ENCODE measurements at places on chromosomes 6 and 20.

DNA sequence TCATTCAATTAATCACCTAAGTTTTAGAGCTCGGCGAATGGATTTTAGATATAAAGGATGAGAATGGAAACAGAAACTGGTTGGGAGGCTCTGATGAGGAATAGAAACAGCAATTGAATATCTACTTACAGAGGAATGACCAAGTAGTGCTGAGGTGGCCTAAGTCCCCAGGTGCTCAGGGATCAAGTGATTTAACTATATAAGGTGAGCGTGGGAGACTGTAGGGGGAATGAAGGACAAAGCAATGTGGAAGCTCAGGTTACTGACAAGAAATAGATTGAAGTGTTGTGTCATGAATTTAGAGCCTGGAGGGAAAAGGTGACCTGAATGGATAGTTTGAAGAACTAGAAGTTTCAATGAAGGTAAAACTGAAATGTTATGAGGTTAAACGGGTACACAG is 495.4 kb upstream of the SOX4 start:
- DNase-seq: no peak

DNA sequence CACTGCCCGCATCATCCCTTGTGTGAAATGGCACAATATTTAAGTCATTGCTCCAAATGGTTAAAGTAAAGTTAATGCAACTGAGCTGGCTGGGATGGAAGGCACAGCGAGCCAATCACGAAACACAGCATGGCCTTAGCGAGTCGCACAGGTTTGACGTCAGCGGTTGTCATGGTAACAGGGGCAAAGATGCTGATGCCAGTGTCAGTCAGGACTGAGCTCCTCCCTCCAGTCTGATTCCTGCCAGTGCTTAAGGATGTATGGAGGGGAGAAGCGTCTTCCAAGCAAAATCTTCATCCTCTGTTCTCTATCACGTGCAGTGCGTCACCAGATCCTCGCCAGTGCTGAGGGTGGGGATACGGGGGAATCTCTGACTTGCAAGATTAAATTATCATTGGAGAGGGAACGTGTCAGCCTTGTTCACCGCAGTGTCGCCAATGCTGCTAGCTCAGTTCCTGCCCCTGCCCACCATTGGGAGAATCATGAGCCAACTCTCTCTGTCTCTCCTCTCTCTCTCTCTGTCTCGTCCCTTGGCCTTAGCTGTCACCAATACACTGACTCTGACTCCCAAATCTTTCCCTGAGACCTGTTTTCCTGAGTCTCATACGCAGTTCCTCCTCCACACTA is 24.5 kb downstream of the TSPYL4 start:
- DNase-seq: no peak

DNA sequence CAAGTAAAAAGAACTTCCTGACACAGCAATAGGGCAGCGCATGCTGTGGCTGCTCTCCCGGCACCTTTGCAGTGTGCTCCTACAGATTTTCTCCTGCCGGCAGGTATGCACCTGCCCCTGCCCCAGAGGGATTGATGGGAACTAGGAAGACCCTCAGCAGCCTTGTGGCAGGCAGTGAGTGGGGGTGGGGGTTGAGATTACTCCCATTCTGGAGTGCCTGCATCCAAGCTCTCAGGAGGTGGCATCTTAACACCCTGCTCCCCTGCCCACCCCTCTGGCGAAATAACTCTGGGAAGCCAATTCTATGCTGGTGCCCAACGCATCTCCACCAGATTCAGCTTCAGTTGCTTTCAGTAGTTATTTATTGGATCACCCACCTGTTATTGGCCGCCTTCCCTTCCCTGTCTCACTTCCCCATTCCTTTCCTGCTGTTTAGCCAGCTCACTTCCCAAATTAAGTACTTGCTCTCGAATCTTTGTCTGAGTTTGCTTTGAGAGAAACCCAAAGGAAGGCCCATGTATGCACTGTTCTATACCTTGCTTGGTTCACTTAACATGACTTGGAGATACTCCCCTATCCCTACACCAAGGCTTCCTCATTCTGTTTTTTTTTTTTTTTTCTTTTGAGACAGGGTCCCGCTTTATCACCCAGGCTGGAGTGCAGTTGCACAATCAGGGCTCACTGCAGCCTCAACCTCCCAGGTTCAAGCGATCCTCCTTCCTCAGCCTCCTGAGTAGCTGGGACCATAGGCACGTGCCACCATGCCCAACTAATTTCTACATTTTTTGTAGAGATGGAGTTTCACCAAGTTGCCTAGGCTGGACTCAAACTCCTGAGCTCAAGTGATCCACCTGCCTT is 29.3 kb upstream of the SLC23A2 start:
- DNase-seq: no peak

DNA sequence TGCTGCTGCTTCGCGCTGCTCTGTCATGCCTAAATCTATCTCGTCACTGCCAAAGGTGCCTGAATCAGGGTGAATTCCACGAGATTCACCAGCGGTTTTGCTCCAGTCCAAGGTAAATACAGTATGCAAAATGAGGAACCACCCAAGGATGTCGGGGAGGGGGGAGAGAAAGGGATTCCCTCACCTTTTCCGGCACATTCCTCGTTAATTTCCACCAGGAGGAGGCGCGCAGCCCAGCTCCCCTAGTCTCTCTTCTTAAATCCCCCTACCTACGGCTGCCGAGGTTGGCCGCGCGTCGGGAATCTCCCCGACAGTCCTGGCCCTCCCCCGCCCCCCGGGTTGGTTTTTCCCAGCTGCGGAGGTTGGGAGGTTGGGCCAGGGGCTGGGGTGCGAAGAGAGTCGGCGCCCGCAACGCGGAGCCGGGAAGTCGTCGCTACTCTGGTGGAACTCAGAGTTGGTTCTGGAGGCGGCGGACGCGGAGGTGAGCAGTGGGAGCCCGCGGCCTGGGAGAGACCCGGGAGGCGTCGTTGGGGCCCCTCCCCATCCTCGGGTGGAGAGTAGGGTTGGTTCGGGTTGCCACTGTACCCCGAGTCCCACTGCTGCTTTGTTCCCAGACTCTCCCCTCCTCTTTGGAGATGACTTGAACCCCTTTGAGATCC is at the start of gene TPBG:
TPBG (plus strand) TSS at position 390 of the 659 bp plus-strand sequence. CDS start 1,145 bp downstream, outside the sequence.
- DNase-seq: no peak

DNA sequence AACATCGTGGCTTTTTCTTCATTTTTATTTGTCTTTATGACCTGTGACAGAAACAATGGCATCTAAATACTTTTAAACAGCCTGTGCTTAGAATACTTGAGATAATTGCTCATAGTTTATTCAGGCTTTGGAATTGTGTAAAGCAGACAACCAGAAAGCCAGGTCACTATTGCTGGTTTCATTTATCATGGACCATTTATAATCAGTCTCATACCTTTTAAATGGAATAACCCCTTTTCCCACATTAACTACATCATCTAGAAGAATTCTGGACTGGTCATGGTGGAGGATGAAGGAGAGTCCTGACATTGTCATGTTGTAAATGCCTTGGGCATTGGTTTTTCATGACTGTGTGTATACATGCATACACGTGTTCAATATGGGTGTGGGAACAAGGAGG is 661.5 kb downstream of the EPM2A start:
- DNase-seq: no peak

GRCh38 chr6:167450626-167451025 is 125.7 kb downstream of the TTLL2 start:
- DNase-seq: no peak

DNA sequence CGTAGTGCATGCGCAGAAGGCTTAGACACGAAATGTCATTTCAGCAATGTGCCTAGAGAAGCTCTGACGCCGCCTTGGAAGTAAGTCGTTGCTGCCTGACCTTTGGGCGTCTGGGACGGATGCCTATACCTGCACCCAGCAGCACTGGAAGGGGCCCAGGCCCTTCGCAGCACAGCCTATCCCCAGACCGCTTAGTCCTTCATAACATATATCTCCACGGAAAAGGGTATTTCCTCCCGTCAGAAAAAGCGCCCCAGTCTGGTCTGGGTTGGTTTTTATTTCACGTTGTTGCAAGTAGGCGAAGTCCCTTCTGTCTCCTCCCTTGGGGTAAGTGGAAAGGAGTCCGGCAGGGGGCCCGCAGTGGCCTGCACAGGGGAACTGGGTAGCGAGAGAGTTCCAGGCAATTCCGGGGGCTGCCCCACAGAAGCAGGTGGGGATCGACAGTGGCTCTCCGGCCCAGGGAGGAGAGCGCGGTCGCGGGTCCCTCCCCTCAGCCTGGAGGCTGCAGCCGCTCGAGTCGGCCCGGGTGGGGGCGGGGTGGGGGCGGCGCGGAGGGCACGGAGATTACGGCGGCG is 559 bp upstream of the EYA4 start:
- no peak for DNase-seq

- DNase-seq: no peak
These were observed 6.2 kb downstream of the VEGFA start for GRCh38 chr6:43776115-43776798.

DNA sequence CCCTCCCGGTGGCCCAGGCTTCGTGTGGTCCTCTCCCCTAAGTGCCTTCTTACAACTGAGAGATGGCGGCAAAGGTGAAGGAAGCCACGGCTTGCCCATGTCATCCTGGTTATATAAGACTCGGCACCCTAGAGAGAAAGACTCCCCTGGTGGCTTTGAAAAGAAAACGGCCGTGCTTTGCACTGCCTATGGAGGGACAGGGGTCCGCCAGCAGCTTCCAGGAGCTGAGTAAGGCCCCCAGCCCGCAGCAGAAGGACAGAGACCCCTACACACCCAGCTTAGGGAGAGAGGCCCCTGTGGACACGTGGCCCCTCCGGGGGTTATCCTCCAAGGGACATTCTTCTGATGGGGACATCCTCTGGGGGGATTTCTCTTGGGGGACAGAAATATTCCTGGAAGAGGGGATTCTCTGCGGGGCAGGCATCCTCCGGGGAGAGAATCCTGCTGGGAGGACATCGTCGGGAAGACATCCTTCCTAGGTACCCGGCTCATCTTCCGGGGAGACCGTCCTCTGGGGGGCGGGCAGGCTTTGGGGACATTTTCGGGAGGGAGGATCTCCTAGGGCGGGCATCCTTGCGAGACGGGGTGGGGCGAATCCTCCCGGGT is 511 bp upstream of the OGFR start:
- DNase-seq: no peak

DNA sequence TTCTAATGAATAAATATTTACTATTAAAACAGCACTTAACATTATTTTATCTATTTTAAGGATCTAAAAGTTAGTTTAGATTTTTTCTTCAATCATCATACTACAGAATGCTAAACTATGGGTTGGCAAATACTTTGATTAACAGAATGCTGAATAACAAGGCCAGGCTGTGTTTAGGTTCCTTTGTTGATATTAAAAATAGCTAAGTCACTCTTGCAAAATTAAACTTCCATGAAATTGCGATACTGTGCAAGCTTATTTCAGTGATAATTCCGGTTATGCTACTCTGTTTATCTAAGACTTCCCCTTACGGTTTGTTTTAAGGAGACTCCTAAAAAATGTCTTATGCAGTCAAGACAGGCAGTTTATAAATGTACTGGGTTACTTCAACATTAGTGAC is 2.8 kb downstream of the RNF24 start:
- DNase-seq: no peak

GRCh38 chr6:119331663-119332286 is 17.8 kb downstream of the MAN1A1 start:
- no peak for DNase-seq

DNA sequence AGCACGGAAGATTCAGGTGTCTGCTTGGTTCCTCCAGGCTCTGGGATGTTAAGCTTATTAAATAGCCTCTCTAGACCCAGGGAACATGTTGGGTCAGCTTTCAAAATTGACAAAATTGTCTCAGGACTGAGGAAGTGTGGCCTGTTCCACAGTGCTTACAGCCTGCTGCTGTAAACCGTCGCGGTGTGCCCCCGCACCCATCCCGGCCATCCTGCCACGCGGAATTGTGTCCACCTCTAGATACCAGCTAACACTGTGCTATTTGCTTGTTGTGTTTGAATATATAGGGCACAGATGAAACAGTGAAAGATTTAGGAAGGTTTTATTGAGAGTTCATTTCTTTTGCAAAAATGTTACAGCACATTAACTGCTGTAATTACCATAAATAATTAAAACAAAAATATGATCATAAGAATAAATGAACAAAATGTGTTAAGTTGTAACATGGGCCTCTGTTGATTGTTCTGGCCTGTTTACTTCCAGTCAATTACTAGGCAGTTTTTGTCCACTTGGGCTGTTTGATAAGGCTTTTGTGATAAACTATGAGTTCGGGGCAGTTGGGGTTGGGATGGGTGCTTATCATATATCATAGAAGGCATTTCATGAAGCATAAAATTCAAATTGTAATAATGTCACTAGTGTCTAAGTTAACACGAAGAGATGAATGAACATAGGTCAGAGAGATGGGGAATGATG is 77.4 kb downstream of the ARID1B start:
- DNase-seq: no peak

DNA sequence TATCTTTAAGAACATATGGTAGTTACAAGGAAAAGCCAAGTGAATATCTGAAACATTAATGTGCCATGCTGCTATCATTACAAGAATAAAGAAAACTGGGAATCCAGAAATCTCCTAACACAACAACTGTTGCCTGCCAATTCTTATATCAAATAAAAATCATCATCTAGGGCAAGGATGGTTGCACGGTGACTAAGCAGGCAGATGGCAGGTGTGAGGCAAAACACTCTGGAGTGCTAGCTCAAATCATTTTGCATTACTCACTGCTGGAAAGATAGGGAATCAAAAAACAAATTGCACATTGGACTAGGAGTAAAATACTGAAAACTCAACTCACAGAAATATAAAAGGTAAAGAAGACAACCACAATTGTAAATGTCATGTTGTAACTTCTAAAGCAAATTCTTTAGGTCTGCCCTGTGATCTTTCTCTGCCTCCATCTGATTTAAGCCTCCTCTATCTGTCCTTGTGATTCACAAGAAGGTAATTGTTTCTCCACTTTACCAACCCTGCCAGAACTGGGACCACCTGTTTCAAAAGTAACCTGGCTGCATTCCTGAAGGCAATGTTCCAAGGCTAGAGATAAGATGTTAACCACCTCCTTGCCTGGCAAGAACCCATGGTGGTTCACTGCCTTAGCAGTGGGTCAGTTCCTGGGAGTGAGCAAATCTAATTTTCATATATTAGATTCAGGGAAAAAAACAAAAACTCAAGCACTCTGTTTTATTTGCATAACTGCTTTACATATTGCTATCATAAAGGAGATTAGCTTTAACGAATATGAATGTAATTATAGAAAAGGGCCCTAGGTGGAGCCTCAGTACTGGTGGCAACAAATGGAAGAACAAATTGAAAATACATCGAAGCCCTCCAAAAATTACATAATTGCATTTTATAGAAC is 33.1 kb upstream of the LCA5 start:
- DNase-seq: no peak

DNA sequence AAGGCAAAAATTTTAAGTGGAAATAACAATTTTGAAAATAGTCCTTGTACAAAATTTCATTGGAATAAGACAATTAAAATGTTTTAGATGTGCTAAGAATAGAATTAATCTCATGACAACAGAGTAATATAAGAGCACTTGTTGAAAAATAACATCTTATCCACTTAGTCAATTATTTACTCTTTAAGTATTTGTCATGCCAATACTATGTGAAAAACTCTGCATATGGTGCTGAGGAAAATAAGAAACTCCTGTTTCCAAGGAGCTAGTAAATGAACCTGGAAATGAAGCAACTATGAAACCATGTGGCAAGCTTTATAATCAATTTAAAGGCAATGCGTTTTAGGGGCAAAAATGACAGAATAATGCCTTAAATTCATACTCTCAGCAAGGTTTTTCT is 42.7 kb upstream of the HCRTR2 start:
- no peak for DNase-seq

- DNase-seq: no peak
These were observed 88.9 kb downstream of the ARMC2 start for GRCh38 chr6:108937170-108937569.

GRCh38 chr20:5715071-5715841 is 34.9 kb upstream of the SHLD1 start:
- DNase-seq: no peak

- no peak for DNase-seq
These were observed 6.8 kb upstream of the MRAP2 start for GRCh38 chr6:84026721-84027164.

GRCh38 chr20:49526056-49526455 is 41.9 kb downstream of the PTGIS start:
- DNase-seq: no peak
